ENCODE measurements at places on chromosomes 11 and 22. TPM values are rescaled to one million over a fixed set of nuclear protein-coding genes. Genes with fewer than 3 reads are reported as not detected.

SCGB1C1 gene
- total RNA-seq, result not detected

C11orf65 gene
- 1.5 TPM for total RNA-seq

SAA1 gene
- not detected for total RNA-seq

UPK2 gene
- total RNA-seq, result not detected

C1QTNF4 gene
- 0.49 TPM for total RNA-seq

SNX19 gene
- total RNA-seq, result 129 TPM

ACTN3 gene
- not detected for total RNA-seq

RNF215 gene
- total RNA-seq, result 18.0 TPM

PATZ1 gene
- 22.4 TPM for total RNA-seq

B4GALNT4 gene
- 1.5 TPM for total RNA-seq

SLC37A2 gene
- 0.49 TPM for total RNA-seq

CDC42BPG gene
- 0.32 TPM for total RNA-seq

MEI1 gene
- 0.73 TPM for total RNA-seq

ANO5 gene
- 0.65 TPM for total RNA-seq

Data from hair follicle dermal papilla cell (primary cell).